ENCODE measurements at places on chromosomes 2 and 18.
A peak's percentile ranks its signal among the peaks of the same experiment; 100 is the strongest.

DNA sequence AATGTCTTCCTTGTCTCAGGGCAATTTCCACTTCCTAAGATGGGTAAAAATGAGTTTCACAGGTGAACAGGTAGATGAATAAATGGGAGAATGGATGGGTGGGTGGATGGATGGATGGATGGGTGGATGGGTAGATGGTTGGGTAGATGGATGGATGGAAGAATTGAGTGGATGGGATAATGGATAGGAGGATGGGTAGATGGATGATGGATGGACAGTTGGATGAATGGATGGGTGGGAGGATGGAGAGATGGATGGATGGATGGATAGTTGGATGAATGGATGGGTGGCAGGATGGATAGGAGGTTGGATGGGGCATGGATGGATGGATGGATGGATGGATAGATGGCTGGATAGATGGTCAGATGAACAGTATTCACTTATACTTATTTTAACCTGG, 90.9 kb downstream of the LRRC30 start:
- no peak for DNase-seq

GRCh38 chr2:160932960-160933359, 227.3 kb upstream of the TANK start:
- DNase-seq: no peak

- DNase-seq: peak; percentile 98
Measured at GRCh38 chr18:6683112-6683876, 46.2 kb upstream of the ARHGAP28 start.

- DNase-seq: no peak
Measured at GRCh38 chr2:3243804-3244203, 133.8 kb downstream of the EIPR1 start.

- no peak for DNase-seq
Measured at GRCh38 chr2:85369500-85369899, 14.9 kb downstream of the ELMOD3 start.

DNA sequence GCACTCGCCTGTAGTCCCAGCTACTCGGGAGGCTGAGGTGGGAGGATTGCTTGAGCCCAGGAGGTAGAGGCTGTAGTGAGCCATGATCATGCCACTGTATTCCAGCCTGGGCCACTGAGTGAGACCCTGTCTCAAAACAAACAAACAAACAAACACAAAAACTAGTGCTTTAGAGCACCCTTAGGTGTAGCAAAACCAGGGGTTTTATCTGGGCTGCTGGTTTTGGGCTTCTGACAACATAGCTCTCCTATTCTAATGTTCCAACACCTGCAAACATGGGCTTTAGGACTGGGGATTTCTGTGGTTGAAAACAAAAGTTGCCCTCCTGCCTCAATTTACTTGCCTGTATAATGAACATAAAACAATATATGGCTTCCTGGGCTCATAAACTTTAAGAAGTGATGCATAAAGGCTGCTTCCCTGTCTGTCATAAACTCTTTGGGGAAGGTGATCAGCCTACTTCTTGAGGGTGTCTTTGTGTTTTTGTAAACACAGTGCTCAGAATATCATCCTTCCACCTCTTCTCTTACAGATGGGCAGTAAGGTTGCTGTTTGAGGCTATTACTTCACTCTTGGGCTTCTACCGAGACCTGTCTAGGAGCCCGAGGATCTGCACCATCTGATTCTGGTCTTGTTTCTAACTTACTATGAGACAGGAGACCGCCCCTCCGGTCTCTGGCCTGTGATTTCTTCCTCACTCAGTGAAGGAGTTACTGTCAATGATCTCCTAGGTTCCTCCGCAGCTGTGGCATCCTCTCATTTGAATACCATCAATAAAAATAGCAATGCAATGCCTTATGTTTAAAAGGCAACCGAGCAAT, 246.5 kb downstream of the MYCN start:
- DNase-seq: no peak

All from K562 (cell line).